ENCODE measurements at places on chromosomes 7 and 10.

DNA sequence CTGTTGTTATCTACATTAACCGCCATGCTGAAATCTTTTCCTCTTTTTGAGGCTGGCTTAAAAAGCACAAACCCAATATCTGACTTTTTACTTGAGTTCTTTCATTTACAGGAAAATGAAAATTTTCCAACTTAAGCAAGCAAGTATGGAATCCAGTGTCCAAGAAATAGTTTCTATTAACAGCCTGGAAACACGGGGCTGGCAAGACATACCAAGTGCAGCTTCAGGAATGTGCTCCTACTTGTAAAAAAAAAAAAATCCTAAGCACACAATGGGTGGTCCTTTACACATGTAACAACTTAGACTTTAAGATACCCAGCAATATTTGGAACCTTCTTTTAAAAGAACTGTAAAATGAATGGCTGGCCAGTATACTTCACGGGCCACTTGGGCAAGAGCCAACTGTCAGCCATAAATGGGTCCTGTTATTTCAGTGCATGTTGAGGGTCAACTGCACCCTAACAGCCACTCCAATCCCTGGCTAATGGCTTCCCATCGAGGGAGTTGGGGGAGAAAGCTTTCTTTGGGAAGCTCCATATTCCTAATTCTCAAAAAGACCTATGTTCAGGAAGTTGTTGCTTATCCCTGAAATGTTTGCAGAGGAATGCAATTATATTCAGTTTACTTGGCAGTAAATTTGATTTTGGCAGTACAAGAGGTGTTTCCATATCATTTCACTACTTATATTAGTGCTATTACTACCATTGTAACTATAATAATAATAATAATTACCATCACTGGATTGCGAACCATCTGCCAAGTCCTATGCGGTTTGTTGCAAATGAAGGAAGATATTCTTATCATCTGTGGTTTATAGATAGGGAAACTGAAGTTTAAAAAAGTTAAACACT is 236.4 kb upstream of the TMEM72 start:
- DNase-seq: no peak

GRCh38 chr10:89829887-89830269 is 128.5 kb downstream of the KIF20B start:
- no peak for DNase-seq

- DNase-seq: no peak
These were observed 42.5 kb downstream of the NUP205 start for GRCh38 chr7:135600226-135600625.

DNA sequence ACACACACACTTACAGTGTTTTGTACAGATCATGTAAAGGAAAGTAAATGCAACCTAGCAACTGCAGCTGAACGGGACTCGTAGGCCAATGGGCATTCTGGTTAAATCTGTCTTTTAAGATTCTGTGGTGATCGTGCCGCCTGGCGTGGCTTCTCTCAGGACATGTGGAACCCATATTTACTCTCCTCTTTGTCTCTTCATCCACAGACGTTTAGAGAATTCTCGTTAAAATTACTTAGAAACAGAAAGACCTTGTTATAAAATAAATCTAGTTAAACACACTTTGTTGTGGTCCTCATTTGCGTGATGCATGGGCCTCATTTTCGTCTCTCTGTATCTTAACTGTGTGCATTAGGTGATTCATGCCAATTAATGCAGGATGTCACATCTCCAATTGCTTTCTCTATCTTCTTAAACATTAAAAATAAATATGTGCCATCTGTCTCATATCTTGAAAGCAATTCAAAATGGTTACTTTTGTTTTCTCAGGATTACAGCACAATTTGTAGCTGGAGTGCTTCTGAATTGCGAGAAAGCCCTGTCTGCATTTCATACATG is 11.5 kb downstream of the KLF6 start:
- DNase-seq: peak; percentile 26

DNA sequence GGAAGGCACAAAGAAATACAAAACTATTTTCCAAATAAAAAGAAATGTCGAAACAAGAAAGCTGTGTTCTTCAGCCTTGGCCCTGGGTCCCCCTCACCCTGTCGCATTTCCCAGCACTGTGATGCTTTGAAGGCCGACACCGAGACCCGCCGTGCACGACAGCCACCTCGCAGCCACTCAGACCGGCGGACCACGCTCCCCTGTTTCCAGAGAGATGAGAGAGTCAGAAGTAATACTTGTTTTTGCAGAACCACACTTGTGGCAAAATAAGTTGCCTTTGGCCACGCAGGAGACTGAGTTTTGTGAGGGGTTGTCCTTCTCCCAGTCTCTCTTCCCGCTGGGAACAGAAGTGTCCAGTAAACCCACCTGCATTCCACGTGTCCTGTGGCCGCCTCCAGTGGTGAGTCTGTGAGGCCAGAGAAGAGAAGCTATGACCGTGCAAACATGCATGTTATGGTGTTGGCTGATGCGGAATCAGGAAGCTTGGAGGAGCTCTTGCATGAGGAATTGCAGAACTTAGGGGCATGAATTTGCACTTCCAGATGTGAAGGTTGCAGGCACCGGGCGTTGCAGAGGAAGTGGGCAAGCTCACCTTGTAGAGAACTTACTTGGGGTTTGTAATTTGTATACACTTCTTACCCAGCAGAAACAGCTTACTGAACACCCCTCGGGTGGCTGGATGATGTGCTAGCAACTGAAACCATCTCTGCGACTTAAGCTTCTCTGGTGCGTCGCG is 194.5 kb downstream of the EBF3 start:
- no peak for DNase-seq

DNA sequence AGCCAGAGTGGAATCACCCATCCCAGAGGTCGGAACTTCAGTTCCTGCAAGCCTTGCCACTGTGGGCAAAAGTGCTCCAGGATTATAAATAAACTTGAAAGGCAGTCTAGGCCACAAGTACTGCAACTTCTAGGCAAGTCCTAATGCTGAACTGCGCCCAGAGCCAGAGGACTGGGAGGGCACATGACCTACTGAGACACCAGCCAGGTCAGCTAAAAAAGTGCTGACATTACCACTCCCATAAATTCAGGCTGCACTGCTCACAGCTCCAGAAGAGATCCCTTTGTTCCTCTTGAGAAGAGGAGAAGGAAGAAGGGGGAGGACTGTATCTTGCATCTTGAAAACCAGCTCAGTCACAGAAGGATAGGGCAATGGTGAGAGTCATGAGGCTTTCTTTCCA is 1084.1 kb upstream of the PHF14 start:
- DNase-seq: no peak

Data from B cell (primary cell).